ENCODE measurements at places on chromosomes 5 and 9. TPM values are rescaled to one million over a fixed set of nuclear protein-coding genes. Genes with fewer than 3 reads are reported as not detected.

Gene IL3
- not detected for total RNA-seq

Gene CCDC180
- total RNA-seq: 16.1 TPM

Gene CREBRF
- total RNA-seq: 24.2 TPM

Gene POLK
- total RNA-seq: 48.7 TPM

Gene LMX1B
- total RNA-seq: 1.8 TPM

Gene SPATA31A3
- total RNA-seq: not detected

Gene FOXD4L5
- total RNA-seq: 0.46 TPM

Gene HACD4
- total RNA-seq: 1.6 TPM

Gene FOXI1
- total RNA-seq: not detected

Gene CXCL14
- total RNA-seq: 10.6 TPM

Gene PCDHB3
- total RNA-seq: 13.6 TPM

Gene CDC42SE2
- total RNA-seq: 106 TPM

Gene PCDHGB1
- total RNA-seq: 10.4 TPM
